ENCODE measurements at places on chromosomes 6 and 20.

DNA sequence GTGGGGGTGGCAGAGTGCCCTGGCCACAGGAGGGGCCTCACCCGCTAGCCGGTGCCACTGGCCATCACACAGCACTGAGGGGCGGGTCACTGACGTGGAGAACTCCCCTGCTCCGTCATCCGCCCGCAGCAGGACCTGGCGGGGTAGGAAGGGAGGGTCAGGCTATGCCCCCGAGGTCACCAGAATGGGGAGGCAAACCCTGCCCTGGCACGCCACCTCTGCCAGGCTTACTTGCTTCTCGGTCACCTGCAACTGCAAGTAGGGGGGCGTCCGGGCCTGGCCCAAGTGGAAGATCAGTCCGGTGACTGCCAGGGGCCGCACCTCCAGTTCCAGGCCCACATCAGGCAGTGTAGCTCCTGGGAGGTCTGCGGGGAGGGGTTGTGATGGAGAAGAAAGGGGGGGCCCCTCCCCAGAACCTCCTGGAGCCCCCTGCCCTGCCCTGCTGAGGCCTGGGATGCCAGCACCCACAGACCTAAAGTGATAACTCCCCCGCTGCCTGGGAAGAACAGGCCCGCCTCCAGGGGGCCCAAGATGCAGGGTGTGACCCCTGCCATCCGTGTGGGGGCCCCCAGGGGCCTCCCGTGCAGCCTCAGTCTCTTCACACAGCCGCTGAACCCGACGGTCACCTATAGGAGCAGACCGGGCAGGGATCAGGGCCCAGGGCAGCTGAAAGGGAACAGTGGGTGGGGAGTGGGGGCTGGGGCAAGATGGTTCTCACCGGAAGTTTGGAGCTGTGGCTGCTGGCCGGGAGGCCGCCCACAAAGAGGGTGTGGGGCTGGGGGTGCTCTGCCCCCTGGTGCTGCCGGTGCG is 7.4 kb downstream of the ADRM1 start:
- no peak for DNase-seq

GRCh38 chr6:150894191-150894744 is 28.8 kb downstream of the MTHFD1L start:
- DNase-seq: no peak

GRCh38 chr6:14682812-14683211 is 563.1 kb upstream of the JARID2 start:
- DNase-seq: no peak

DNA sequence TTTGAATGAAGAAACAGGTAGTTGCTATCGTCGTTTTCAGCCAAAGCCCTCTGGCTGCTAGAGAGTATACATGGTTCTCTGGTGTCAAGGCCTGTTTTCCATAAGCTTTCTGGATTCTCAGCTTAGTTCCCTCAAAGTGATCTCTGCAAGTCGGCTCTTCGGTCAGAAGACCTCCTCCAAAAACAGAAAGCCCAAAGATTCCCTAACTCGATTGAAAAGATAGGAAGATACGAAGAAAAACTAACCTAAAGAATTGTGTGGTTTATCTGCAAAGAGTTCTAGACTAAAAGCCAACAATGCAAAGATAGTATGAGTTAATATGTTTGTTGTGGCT is 545 bp upstream of the ASCC3 start:
- no peak for DNase-seq

DNA sequence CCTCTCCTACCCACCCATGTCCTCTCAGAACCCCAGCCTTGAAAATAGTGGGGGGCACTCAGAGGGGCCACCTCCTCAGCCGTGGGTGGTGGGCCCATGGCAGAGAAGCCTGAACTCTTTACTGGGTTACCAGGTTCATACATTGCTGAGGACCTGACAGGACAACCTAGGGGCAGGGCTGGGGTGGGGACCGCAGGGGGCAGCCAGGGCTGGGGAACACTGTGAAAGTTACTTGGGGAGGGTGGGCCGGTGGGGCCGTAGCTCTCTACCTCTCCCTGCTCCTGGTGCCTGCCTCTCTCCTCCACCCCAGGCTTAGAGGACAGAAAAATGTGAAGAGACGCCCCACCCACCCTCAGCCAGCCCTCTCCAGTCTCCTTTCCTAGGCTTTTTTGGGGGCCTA is 15.4 kb downstream of the MDFI start:
- no peak for DNase-seq

DNA sequence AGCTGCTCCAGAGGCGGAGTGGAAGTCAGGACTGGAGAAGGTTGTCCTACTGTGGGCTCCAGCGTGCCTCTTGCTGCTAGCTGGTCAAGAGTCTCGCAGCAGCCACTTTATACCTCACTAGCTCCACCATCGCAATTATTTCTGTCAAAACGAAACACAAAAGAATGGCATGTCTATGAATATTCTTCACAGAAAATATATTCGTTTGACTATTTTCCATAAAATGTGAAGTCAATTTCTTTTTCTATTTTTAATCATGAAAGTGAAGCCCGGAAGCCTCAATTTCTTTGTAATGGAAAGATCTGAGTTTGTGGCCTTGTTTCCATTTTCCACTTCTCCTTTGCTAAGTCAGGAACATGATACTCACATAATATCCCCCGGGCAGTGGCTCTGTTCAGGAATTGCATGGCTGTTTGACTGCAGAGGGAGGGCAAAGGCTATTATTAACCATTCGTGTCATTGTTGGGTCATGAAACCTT is 51.7 kb downstream of the DTD1 start:
- DNase-seq: no peak

GRCh38 chr6:136716917-136717715 is 75.2 kb downstream of the MAP3K5 start:
- no peak for DNase-seq

- DNase-seq: no peak
Observed at GRCh38 chr6:42618686-42619085, 54.9 kb downstream of the UBR2 start.

DNA sequence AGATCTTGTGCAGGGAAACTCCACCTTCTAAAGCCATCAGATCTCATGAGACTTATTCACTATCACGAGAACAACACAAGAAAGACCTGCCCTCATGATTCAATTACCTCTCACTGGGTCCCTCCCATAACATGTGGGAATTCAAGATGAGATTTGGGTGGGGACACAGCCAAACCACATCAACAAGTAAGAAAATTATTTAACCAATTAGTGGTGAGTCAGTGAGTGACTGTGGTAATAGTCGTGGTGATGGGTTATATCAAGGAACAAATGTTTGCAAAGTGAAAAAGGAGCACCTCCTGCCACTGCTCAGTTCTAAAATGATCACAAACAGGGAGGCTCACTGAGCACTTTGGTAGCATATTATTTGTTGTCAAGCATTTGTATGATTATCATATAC is 20.6 kb downstream of the EPM2A start:
- no peak for DNase-seq

All from cardiac muscle cell (in vitro differentiated cells and primary cell).